Left colon (tissue), 2 donors: ENCODE measurements at places on chromosomes 5 and 9. TPM values are rescaled to one million over a fixed set of nuclear protein-coding genes. Genes with fewer than 3 reads are reported as not detected.

GRCh38 chr5:135568923-135569360 lies 9.8 kb downstream of the CXCL14 start:
- no peak for DNase-seq

- no peak for DNase-seq
These were observed 179.5 kb upstream of the ZNF462 start for GRCh38 chr9:106683454-106683853.

INSYN2B gene
- total RNA-seq: 0.14 TPM

- no peak for DNase-seq
These were observed 402.3 kb downstream of the DEPDC1B start for GRCh38 chr5:60297658-60298057.

DNA sequence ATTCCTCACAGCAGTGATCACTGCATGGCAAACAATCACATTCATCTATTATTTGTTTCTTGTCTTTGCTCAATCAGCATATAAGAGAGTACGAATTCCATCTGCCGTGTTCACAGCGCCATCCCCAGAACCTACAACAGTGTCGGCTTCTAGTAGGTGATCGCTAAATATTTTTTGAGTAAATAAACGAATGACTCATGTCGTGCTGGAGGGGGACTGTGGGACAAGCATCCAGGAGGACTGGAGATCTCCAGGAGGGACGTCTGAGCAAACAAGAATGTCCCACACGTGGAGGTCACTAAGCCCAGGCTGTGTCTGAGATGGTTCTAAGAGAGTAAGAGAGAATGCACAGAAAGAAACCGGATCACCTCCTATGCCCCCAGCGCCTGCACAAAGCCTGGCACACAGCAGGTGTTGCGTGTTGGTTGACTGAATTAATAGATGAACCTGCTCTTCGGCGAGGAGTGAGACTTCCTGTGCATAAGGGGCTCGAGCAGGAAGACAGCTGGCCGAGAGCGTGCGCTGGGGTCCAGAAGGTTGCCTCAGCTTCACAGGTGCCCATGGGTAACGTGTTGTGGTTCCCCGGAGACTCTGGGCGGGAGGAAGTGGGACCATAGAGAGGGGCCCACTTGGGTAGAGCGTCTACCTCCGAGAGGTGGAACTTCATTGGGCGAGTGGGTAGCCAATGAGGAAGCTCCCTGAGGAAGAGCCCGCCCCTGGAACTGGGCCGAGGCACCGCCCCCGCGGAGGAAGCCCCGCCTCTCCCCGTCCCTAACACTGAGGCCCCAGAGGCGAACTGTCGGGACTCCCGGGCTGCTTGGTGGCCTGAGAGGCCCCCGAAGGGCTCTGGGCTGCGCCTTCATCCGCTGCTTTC lies 193.0 kb downstream of the MELK start:
- peak; percentile 87 for DNase-seq

- DNase-seq: no peak
These were observed 265.4 kb downstream of the EDIL3 start for GRCh38 chr5:84119252-84119651.

GRCh38 chr9:127738666-127739065 lies 3.6 kb upstream of the TOR2A start:
- no peak for DNase-seq

LRRTM2 gene
- total RNA-seq: 0.67 TPM

NIPAL4 gene
- total RNA-seq: not detected

- no peak for DNase-seq
These were observed 121.0 kb upstream of the RGS7BP start for GRCh38 chr5:64384765-64385164.

PDZD2 gene
- 2.3 TPM for total RNA-seq

PCDHA11 gene
- 0.08 TPM for total RNA-seq

DEPDC1B gene
- 7.0 TPM for total RNA-seq

- DNase-seq: no peak
These were observed 1704.8 kb upstream of the CDH9 start for GRCh38 chr5:28743025-28743715.

FOXE1 gene
- total RNA-seq: 0.08 TPM

MEIKIN gene
- total RNA-seq: not detected

GRCh38 chr9:134562146-134562849 lies 79.3 kb upstream of the COL5A1 start:
- DNase-seq: peak; percentile 14

GRCh38 chr5:124919076-124919475 lies 172.6 kb upstream of the ZNF608 start:
- no peak for DNase-seq

DNA sequence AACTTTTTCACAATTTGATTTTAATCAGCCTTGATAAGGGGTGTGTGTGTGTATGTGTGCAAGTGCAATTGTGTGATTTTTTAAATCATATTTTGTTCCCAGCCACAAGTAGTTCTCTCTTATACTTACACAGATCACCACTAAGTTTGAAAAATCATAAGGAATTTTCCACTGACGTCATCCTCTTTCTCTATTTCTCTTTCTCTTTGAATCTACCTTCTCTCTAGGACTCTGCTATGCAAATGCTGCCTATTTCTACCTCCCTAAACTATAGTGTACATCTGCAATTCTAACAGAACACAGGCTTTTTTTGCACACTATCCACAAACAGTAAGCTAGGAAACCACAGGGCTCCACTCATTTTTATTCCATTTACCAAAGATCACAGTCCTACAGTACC lies 254.6 kb upstream of the CYLC2 start:
- no peak for DNase-seq

DNA sequence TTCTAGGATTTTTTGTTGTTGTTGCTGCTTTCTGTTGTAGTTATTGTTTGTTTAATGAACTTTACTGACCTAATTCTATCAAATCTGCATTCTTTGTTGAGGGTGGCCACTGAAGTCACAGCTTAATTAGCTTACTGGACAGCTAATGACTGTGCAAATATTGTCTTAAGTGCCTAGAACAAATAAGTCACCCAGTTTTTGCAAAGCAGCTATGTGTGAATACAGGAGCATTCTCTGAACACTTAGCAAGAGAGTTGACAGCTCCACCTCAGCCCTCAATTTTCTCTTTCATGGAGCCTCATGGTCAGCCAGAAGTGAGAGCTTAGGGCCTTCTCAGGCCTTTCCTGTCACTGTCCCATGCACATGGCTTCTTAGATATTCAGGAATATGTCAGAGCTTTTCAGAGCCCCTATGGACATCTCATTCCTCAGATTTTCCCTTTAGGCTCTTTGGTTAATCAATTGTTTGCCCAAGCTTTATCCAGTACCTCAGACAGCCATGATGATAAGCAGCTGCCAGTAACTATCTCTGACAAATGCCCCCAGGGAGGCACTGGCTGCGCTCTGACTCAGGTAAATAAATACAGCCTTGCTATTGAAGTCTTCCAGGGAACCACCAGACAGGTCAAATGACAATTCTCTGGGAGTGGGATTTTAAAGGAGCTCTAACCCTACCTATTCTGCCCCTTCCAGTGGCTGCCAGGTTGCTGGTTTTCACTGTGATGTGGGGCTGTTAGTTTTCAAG lies 241.4 kb upstream of the IL12B start:
- DNase-seq: no peak

DNA sequence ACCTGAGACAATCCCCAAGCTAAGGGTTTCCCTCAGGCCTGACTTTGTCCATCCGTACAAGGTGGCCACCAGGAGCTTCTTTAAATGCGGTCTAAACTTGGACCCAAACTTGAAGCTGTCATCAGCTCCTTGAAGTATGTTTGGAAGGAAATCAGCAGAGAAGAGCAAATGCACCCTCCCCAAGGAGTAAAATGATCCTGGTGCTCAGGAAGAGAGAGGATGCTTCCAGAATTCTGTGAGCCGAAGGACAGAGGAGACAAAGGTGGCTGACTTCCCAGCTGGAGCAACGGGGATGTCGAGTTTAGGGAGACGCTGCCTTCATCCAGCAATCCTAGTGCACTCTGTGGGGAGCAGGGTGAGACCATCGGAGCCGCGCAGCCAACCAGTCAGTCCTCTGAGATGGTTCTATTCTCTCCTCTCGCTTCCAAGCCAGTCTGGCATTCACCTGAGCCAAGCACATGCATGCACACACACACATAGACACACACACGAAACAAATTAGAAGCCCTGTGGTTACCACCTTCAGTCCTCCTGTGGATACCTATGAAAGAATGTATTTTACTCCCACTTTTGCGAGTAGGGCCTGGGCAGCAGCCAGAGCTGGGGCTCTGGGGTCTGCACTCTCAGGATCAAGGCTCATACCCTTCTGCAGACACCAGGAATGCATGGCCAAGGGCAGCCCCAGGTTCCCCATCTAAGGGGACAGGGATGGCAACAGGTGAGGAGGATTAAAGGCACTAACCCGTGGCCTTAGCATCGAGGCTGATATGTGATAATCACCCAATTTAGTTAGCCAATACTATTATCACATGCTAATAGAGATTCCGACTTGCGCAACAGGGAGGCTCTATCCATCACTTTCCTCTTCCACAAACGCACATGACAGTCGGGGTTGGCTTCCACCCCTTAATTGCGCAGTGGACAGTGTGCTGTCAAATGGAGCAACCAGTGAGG lies 75.8 kb downstream of the GTF3C4 start:
- no peak for DNase-seq

DNA sequence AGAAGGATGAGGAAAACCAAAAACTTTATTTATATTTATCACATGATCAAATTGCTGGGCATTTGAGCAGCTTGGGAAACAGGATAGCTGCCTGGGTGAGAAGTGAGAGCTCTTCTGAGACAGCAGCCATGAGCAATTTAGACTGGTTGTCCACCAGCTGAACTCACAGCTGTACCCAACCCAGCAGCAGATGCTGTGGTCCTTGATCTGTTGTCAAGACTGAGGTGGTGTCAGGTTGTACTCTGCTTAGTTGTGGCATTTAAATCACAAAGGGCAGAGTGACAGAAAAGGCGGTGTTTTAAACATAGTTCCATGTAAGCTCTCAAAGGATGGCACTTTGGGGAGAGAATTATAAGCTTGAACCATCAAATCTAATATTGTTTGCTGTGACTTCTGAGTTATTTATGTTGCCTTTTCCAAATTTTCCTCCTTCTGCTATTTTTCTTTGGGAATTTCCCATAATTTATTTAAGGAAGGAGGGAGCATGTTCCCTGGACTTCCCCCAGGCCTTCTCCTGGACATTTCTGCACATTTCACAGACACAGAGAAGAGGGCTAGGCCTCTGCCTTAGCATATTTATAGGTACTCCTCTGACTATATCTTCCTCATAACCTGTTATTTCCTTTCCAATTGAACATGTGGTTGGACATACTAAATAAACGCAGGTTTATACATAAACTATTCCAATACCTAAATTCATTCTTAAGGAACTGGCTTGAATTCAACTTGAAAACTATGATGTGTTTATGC lies 117.7 kb upstream of the FER start:
- DNase-seq: no peak

TCF7 gene
- total RNA-seq: 6.0 TPM
